ENCODE measurements at places on chromosomes 13 and 19. TPM values are rescaled to one million over a fixed set of nuclear protein-coding genes. Genes with fewer than 3 reads are reported as not detected.

GRCh38 chr13:110341445-110342244 lies 34.6 kb downstream of the COL4A2 start:
- DNase-seq: no peak

GRCh38 chr13:52374389-52374788 lies 31.6 kb downstream of the THSD1 start:
- DNase-seq: no peak

- DNase-seq: no peak
Measured at GRCh38 chr19:47056411-47056810, 8.0 kb upstream of the TMEM160 start.

DNA sequence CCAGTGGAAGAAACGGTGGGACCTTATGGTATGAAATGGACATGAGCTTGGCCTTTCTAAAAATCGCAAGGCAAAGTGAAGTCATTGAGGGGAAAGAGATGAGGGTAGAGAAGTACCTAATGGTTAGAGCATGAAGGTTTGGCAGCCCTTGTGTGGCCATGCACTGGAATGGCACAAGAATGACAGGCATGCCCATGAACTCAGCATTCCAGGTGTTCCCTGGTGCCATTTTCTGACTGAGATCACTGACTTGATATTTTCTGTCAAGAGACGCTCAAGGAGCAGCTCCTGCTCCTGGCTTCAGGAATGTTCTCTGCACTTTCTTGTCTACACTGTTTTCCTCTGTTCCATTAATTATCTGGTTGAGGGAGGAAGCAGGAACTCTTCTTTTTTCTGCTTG lies 225.0 kb upstream of the SLC10A2 start:
- no peak for DNase-seq

GRCh38 chr19:38730731-38731589 lies 13.3 kb downstream of the CAPN12 start:
- no peak for DNase-seq

DNA sequence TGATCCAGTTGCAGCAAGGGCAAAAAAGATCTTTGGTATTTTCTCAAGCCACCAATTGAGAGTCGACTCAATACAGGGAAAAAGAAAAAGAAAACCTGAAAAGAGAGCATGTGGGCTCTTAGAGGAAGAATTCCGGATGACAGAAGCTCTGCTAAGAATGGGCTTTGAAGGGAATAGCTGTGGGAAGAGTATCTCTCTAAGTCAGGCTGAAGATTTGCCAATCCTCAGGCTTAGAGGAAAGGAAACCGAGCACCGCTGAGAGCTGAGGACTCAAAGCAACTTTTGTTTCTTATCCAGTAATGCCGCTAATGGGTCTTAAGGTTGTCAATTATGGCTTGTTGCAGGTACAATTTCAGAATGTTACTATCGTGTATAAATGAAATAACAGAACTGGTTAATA lies 166.4 kb downstream of the EFNB2 start:
- DNase-seq: no peak

DNA sequence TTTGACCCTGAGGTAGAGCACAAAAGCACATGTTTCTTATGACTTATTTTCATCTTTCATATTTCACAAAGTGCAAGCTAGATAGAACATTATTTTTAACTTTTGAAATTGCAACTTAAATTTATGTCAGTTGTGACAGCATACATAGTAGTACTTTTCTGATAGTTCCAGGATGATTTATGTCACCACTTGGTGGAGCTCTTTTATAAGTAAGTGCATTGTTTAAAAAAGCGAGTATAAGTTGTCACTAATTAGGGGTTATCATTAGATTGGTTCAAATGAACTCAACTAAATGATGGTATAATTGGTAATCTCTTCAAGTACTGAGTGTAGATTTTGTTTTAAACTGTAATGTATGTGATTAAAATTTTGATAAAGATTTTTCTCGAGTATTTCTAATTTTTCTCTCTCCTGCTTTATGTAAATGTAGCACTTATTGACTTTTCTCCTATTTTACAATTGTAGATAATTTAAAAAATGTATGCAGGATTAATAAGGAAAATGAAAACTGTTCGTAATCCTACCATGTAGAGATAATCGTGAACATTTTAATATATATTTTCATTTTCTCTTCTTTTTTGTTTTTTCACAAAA lies 31.1 kb downstream of the RB1 start:
- no peak for DNase-seq

DNA sequence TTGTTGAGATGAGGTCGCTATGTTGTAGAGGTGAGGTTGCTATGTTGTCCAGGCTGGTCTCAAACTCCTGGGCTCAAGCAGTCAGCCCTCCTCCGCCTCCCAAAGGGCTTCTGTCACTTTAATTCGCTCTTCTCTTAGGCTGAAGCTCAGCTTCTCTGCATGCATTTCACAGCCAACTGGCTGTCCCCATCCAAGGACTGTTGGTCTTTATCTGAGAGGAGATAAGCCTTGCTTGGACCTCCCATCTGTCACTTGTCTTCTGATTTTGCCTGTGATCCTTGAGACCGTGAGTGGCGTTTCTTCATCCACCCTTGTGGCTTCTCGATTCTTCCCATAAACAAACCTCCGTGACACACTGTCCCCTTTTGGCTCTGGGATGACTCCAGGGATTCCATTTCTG lies 24.4 kb downstream of the CERS1 start:
- DNase-seq: no peak

Gene EXOC3L2
- total RNA-seq: 1.4 TPM

Gene BCKDHA
- 22.6 TPM for total RNA-seq

- DNase-seq: no peak
Measured at GRCh38 chr19:53485046-53486004, 17.8 kb downstream of the ZNF813 start.

DNA sequence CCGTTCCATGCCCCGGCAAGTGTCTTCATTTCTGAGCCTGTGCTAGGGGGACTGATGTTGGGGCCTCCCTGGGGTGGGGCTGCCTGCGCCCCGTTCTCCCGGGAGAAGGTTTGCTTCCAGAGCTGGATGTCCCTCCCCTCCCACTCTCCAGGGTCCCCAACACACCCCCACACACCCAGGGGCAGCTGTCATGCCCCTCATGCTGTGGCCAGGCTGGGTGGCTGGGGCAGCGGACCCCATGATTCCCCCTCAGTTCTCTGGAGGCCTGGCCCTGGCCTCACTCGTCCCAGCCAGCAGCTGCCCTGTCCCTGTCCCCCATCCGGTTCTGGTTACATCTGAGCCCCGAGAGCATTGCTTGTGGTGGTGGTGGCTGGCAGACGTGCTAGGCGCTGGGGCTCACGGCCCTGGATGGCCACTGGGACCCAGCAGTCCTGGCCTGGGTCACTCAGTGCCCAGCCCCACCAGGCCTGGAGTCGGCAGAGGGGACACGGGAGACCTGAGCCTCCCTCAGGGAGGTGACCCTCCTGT lies 184.8 kb downstream of the KDM4B start:
- DNase-seq: no peak

Gene MISP3
- 0.98 TPM for total RNA-seq

Gene SULT2A1
- total RNA-seq: not detected

Gene SCAF1
- total RNA-seq: 88.9 TPM

Gene FGF22
- total RNA-seq: 0.38 TPM

Gene FXYD1
- 4.3 TPM for total RNA-seq

DNA sequence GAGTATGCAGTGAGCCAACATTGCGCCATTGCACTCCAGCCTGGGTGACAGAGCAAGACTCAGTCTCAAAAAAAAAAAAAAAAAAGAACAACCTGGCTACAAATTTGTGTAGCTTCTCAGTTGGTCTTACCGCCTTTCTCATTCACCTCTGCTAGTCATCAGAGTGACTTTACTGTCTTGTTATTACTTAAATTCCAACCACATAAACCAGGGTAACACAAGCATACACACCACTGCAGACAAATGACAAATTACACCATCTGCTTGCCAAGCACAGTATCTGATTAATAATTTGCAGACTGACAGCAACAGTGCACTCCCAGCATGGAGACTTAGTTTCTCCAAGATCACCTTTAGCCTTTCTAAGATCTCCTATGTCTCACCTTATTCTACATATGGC lies 11.0 kb downstream of the ZNF14 start:
- DNase-seq: no peak

GRCh38 chr13:111572956-111573761 lies 252.7 kb downstream of the TEX29 start:
- DNase-seq: no peak

GRCh38 chr19:33193865-33194362 lies at the start of gene LRP3:
LRP3 (plus strand) TSS chr19:33194330; CDS start chr19:33194786, 456 bp downstream.
- DNase-seq: peak; percentile 54

Gene ZNF416
- 10.0 TPM for total RNA-seq

- no peak for DNase-seq
Measured at GRCh38 chr19:23991170-23991569, 76.5 kb downstream of the ZNF726 start.

Gene FGF9
- total RNA-seq: 20.9 TPM

- no peak for DNase-seq
Measured at GRCh38 chr19:41915776-41916414, 12.4 kb downstream of the ERFL start.

Gene PSG5
- total RNA-seq: not detected

Gene ZFP28
- total RNA-seq: 10.2 TPM

Gene LRRC25
- total RNA-seq: 0.18 TPM

- DNase-seq: peak; percentile 88
Measured at GRCh38 chr19:1825909-1826556, 14.0 kb upstream of the ATP8B3 start.

Gene CLEC11A
- 34.4 TPM for total RNA-seq

Gene PSG3
- not detected for total RNA-seq

DNA sequence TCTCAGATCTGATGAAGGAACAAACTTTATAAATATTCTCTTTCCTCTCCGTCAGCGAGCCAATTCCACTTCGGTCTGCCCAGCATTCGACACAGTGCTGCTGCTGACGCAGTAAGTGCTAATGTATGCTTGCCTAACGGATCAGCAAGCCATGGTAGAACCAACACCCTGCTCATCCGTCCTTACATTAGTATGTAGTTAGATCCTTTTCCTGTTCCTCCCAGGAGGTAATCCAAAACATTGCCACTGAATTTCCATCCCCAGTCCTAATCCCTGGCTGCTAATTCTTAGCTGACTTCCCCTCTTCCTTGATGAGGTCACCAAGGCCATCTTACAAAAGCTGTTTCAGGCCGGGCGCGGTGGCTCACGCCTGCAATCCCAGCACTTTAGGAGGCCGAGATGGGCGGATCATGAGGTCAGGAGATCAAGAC lies 88.0 kb downstream of the STARD13 start:
- no peak for DNase-seq

Data from mesothelial cell of epicardium (in vitro differentiated cells).